ENCODE measurements at places on chromosomes 4 and X.

GRCh38 chr4:13515268-13515667 is 29.0 kb downstream of the NKX3-2 start:
- no peak for DNase-seq

GRCh38 chrX:86014421-86014820 is 32.9 kb downstream of the CHM start:
- DNase-seq = no peak

DNA sequence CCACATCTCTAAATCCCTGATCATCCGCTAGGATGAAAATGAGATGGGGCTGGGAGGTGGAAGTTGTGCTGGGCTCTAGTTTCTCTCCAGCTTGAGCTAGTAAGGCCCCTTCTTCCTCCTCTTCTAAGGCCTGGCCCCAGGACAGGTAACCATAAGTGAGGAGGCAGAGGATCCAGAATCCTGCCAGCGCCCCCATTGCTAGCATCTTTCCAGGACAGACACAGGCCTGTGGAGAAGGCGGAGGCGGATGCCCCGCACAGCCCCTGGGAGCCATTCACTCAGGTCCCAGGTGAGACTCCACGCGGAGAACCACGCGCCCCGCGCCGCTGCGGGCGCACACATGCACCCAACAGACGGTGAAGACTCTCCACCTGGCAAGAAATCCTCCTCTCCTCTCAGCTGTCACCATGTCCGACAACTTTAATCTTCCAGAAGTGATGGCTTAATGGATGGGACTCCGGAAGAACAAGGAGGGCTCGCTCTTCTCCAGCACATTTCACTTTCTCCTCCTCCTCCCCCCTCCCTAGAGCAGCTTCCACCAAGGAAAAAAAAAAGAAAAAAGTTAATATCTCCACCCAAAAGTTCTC is 793 bp downstream of the ARSJ start:
- DNase-seq = no peak

GRCh38 chr4:111883557-111883999 is 261.7 kb upstream of the FAM241A start:
- no peak for DNase-seq

DNA sequence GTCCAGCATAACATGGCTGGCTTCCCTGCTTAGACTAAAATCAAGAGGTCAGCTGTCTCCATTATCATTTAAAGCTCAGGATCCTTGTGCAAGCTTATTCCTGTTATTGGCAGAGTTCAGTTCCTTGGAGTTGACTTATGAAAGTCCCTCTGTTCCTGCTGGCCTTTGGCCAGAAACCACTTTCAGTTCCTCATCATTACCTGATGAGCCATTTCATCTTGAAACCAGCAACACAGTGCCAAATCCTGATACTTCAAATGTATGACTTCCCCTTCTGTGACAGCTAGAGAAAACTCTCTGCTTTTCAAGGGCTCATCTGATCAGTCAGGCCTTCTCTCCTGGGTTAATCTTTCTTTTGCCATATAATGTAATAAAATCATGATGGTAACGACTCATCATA is 110.6 kb upstream of the FSTL5 start:
- DNase-seq = peak; percentile 30

GRCh38 chrX:149877157-149877556 is 3.8 kb upstream of the MAGEA8 start:
- no peak for DNase-seq

DNA sequence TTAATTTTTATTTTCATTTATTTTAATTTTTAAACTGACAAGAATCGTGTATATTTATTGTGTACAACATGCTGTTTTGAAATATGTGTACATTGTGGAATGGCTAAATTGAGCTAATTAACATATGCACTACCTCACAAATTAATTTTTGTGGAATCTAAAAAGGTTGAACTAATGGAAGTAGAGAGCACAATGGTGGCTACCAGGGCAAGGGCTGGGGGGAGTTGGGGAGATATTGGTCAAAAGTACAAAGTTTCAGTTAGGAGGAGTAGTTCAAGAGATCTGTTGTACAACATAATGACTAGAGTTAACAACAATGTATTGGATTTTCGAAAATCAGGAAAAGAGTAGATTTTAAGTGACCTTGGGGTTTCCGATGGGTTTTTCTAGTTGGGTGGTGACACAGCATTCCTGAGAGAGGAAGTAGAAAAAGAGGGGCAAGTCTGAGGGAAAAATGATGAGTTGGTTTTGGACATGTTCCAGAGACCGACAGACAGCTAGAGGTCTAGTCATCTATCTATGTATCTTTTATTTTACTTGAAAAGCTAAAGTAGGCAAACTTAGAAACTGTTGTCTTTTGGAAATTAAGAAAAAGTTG is 23.2 kb downstream of the APOO start:
- DNase-seq = no peak

DNA sequence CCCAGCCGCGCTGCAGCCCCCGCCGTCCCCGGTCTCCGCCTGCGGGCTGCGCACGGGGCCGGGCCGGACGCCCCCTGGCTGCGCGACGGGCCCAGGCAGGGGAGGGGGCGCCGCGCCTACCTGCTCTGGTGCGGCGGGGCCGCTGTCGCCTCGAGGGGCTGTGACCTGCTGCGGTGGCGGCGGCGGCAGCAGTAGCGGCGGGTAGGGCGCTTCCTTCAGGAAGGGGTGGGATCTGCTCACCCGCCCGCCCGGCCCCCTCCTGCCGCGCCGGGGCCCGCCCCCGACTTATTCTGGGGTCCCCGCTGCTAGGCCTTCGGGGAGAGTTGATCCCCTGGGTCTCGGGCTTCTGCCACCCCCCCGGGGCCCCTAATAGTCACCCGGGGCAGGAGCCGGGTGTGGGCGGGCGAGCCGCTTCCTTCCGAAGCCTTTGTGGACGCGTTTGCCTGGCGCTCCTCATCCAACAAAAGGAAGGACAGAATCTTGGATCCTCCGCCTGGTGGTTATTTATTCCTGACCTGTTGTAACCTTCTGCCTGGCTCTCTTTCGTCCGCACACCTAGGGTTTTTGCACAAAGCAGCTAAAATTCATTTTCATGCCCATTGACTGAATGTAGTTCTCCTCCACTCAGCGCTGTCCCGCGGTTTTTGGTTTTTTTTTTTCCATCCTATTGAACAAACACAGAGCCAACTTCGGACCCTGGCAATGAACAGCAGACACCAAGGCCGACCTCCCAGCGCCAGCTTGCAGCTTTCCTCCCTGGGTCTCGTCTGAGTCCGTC is at the start of gene TMEM150C:
TSS of gene TMEM150C (minus strand) at position 203 of the 778 bp plus-strand sequence. CDS start 57,331 bp downstream, outside the sequence.
- peak; percentile 27 for DNase-seq

DNA sequence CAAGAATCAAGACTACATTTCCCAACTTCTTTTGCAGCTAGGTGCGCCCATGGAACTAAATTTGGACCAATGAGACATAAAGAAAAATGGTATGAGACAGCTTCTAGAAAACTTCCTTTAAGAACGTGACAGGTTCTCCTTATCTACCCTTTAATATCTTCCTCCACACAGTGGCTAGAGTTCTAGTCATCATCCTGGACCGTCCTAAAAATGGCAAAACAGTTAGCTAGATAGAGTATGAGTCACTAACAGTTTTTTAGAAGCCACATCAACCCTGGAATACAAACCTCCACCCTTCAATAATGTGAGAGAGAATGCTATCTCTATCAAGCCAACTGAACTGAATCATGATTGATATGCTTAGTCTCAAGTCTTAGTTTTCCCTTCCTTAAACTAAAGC is 267.9 kb upstream of the SLC7A11 start:
- no peak for DNase-seq

DNA sequence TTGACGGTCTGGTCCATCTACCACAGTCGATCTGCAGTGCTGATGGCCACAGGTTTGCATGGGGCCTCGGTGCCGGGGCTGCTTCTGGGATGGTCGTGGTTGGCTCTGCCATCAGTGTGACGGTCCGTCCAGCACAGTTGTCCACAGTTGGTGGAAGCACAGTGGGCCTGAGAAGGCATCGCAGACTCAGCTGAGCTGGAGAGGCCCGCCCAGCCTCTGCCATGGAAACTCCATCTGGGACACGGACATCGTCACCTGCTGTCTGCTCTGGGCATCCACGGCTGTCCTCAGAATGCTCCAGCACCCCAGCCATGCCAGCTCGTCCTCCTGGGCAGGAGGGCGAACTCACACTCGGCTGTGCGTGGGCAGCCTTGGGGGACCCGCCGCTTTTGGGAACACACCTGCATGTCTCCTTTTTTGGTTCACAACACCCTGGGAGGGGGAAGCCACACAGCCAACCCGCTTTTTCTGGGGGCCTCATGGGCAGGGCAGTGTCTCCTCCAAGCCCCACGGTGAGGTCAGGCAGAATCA is 33.0 kb downstream of the ABLIM2 start:
- DNase-seq = no peak

DNA sequence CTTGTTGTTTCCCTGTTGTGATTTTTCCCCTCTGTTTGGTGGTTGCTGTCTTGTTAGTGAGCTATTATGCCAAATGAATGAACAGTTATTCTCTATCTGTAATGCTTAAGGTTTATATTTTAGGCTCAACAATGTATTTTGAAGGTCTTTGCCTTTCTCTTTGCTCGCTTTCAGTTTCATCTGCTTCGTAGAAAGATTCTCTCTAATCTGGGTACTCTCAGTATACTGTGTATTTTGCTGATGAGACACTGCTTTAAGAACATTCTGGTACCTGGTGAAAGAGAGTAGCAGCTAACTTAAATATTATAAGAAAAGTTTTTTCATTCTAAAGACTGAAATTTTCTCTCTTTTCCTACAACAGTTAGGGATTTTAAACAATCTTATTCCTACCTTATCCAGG is 1274.7 kb upstream of the PABPC4L start:
- DNase-seq = no peak

- DNase-seq = no peak
These were observed 38.5 kb downstream of the SMAD1 start for GRCh38 chr4:145520172-145520571.

DNA sequence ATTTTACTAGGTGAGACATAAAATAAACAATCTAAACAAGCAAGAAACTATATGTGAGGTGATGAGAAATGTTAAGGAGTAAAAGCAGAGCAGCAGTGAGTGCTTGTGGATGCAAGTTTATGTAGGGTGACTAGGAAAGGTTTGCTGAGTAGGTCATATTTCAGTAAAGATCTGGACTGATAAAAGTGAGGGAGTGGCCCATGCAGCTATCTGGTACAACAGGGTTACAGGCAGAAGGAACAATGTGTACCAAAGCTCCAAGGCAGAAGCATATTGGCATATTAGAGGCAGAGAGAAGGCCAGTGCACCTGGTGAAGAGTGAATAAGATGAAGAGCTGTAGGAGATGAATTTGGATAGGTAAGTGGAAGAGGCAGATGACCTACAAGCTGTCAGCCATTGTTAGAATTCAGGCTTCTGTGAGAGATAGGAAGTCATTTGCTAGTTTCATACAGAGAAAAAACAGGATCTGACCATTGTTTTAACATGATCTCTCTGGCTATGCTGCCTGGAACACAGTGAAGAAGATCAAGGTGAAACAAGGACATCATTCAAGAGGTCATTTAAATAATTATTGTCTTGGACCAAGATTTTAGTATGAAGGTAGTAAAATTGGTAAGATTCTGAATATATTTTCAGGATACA is 274.6 kb downstream of the ANKRD50 start:
- no peak for DNase-seq

- DNase-seq = no peak
These were observed 113.0 kb downstream of the PRDM5 start for GRCh38 chr4:120809518-120809917.

- peak; percentile 47 for DNase-seq
These were observed 28.1 kb downstream of the SLC16A2 start for GRCh38 chrX:74449322-74449936.

DNA sequence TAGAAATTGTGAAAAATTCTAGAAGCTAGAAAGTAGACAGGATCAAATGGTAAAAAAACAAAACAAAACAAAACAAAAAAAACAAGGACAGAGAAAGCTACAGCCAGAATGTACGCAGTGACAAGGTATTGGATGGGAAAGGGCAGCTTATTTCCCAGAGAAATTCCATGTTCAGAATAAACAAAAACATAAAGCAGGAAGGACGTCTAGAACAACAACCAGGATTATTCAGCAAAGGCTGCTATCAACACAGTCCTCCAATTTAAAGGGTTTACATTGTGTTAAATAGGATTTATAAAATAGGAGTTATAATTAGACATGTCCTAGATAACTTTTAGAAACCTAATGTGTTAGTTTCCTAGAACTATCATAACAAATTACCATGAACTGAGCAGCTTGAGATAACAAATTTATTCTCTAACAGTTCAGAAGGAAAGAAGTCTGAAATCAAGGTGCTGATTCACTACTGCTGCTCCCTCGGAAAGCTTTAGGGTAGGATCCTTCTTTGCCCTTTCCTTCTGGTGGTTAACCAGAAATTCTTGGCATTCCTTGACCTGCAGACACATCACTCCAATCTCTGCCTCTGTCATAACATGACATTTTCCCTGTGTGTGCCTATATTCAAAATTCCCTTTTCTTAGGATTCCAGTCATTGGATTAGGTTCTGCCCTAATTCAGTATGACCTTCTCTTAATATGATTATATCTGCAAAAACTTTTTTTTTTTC is 175.6 kb downstream of the SNCA start:
- peak; percentile 39 for DNase-seq

DNA sequence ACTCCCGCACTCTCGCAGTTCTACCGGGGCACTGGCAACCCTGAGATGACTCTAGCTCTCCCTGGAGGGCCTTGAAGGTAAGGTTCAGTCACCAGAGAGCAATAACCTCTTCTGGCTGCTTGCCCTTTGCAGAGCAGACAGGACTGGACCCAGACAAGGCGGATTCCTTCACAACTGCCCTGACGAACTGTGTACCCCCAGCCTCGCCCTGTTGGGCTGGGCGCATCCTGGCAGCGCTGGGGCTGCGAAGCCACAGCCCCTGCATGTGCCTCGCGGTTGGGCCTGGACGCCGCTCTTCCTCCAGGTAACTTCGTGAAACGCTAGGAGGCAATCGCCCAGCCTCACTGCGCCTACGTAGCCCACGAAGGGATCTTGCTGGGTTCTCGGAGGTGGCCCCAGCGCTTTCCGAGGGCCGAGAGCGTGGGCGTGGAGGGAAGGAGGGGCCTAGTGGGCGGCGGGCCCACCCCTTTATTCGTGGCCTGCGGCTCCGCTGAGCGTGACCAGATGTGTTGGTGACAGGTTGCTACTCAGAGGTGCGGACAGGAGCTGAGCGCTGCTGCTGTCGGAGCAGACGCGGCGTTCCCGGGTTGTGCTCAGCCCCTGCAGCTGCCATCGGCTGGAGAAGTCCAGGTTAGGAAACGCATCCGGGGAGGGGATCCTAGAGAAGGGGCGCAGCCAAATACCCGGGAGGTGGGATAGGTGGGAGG is 1.9 kb upstream of the MAMLD1 start:
- no peak for DNase-seq

DNA sequence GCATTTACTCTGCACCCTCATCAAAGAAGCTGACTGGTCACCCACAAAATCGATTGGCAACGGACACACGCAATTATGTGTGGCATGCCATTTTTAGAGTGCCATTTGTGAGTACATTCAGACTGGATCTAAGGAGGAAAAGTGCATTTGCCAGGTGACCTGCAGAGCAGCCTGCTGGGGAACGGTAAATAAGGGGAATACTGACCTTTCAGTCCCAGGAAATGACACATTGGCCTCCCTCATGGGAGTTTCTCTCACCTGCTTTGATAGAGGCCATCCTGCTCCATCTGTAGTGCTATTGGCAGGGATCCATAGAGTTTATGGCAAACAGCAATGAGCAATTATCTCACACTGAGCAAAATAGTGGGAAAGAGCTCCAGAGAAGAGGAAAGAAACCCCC is 127.8 kb downstream of the DDX53 start:
- no peak for DNase-seq
